ENCODE measurements at places on chromosomes 11 and 22. TPM values are rescaled to one million over a fixed set of nuclear protein-coding genes. Genes with fewer than 3 reads are reported as not detected.

Gene UBASH3B
- 14.4 TPM for total RNA-seq

Gene SCGB1D2
- total RNA-seq = not detected

Gene PNPLA5
- not detected for total RNA-seq

Gene SLC35E4
- 8.5 TPM for total RNA-seq

Gene OR5B21
- 0.14 TPM for total RNA-seq
